ENCODE measurements at places on chromosomes 4 and X.

DNA sequence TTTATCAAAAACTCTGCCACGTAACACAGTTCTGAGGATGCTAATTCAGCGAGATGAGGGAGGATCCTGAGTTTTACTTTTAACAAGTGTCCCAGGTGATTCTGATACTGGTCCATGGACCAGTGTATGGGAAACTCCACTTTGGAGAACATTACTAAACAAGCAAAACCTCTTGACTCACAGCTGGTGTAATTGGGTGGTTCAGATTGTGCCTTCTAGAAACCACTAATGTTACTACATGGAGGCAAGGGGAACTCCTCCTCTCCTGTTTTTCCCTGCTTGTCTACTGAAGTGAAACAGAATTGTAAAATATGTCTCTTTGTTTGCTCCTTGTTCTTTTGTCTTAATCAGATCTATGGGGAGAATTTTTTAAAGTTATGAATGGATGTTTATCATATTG is 62.6 kb downstream of the FRAS1 start:
- DNase-seq, result no peak

DNA sequence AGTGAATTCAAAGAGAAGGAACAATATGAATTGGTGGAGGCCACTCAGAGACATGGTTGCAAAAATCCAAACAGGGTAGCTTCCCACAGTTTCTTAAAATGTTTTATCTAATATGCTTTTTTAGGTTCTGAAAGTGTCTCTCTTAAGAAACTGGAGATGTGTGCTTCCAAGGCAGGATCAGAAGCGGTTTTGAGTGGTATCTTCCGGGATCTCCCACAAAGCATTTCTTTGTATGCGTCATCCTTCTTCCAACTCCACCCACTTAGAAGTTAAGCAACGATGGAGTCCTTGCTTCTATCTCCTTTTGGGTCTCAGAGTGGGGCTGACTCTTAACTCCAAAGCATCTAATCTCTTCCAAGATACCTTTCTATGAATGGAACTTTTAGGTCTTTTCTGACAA is 196.7 kb downstream of the MID1 start:
- no peak for DNase-seq

GRCh38 chr4:71261001-71261400 is 77.8 kb upstream of the SLC4A4 start:
- no peak for DNase-seq

DNA sequence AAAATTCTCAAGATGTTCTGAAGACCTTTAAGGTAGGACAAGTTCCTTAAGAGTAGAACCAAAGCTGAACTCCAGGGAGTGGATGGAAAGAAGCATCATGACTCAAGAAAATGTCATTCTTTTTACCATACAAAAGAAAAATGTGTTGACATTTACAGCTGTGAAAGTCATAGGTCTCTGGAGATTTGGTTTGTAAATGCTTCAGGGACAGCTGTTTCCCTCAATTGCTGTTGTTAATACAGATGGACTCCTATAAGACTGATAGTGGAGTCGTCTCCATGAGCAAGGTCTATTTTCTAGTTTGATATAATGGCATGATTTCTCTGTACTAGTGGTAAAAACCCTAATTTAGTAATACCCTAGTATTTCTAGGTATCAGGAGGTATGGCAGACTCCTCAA is 101.7 kb downstream of the PHOX2B start:
- DNase-seq, result no peak

DNA sequence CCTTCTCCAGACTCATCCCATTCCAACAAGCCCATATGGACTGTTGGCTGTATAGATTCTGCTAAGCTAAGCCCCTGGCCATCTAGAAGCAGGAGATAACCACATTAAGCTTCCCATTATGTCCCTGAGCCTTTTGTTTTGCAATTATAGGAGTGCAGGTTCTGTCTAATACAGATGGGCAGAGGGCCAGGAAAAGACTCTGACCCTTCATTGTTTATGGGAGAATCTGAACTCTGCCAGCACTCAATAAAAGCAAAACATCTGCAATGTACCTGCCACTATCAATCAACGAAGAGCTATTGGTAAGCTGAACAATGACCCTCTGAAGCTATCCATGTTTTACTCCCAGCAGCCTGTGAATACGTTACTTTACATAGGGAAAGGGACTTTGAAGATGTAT is 207.3 kb upstream of the CLNK start:
- DNase-seq, result no peak

- DNase-seq, result no peak
These were observed 108.3 kb upstream of the DIAPH2 start for GRCh38 chrX:96576368-96576767.

DNA sequence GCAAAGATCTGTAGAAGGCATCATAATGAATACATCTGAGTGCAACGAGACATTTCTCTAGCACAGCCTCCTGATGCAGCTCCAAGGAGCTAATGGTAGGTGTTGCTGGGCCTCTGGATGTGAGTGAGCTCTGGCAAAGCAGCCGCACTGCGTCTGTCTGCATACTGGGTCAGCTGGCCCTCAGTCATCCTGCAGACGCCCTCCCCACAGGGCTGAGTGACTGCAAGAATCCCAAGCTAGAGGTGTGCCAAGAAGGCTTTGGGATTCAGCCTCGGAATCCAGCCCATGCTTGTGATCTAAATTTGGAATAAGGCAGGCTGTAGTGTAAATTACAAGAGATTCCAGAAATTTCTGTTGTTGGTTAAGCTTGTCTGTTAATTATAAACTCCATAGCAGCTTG is 18.5 kb downstream of the HERC3 start:
- no peak for DNase-seq

DNA sequence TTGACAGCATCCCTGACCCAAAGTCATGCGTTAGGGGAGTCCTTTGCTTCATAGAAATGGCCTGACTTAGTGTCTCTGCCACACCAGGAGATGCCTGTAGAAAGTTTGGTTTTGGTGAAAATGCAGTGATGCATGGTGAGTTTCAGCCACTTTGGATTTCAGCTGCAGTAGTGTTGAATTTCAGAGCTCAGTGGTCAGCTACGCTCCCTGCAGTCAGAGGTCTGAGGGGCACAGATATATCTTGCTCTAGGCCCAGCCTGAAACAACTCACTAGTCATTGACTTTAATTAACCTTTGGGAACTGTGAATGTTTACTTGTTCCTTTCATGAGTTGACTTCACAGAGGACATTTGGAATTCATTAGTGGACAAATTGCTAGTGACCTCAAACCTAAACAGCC is 17.5 kb downstream of the RBMX2 start:
- DNase-seq, result no peak

GRCh38 chrX:2192584-2193272 is 308.0 kb downstream of the DHRSX start:
- no peak for DNase-seq

DNA sequence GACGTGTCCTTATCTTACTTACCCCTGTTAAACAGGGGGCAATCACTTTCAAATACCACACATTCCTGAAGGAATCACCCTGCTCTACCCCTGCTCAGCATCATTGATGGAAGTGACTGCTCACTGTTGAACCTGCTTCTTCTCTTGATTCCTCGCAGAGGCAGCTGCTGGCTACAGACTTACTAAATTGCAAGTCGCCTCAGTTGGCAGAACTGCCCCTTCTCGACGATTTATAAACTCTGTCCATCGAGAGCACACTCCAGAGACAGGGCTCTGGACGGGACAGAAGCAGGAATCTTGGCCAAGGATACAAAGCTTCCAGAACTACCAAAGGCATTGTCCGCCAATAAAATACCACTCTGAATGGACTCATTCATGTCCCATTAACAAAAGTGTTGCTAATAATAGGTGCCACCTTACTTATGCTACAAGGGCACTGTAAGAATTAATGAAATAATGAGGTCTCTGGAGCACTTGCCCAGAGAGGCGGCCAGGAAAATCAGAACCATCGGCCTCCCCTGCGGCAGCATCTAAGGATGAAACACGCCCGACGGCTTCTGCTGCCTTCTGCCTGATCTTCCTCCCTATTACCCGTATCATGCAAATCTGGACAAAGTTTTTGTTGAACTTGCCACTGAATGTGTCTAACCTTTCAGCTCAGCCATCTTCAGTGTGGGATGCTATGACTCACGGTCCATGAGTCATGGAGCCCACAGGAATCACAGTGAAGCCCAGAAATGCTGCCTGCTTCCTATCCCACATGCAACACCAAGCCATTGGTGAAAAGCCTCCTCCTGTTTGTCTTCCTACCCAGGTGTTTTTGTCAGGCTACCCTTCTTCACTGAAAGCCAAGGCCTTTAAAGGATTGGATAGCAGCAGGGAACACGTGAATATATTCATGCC is 164.9 kb downstream of the MAML3 start:
- DNase-seq, result no peak

DNA sequence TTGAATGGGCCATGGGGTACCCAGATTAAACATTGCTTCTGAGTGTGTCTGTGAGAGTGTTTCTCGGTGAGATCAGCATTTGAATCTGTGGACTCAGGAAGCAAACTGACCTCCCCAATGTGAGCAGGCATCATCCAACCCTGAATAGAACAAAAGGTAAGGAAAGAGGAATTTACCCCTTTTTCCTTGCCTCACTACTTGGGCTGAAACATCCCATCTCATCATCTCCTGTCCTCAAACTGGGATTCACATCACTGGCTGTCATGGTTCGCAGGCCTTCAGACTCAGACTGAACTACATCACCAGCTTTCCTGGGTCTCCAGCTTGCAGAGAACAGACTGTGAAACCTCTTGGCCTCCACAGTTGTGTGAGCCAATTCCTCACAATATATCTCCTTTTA is 47.1 kb downstream of the TEC start:
- no peak for DNase-seq

DNA sequence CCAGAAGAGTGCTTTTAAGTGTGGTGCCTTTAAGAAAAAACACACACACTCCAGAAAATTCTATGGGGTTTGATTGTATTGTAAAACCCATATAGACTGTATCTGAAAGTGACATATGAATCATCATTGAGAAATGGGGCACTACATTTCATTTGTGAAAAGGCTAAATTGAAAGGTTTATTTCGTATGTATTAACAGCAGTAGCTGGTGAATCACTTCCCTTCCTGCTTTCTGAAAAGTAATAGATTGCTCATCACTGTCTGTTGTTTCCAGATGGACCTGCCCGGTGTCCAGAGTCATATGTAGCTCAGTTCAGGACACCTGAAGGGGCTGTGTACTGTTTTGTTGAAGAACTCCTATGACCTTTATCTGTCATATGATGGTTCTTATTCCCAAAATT is 28.1 kb upstream of the HPRT1 start:
- DNase-seq, result no peak

GRCh38 chrX:114583646-114584374 is at the start of gene HTR2C:
TSS of gene HTR2C (plus strand) at chrX:114584086. CDS start at chrX:114726937, 142,851 bp downstream.
- no peak for DNase-seq

Measured in NCI-H2081 treated with DMSO at 0.1 percent for 48 hours (cell line).